ENCODE measurements at places on chromosomes 11 and 22. TPM values are rescaled to one million over a fixed set of nuclear protein-coding genes. Genes with fewer than 3 reads are reported as not detected.

The DEUP1 gene
- total RNA-seq, result under 0.01 TPM

The MS4A1 gene
- total RNA-seq, result not detected

The LRRN4CL gene
- total RNA-seq, result 1.4 TPM

The OR6T1 gene
- total RNA-seq, result not detected

The MMP11 gene
- 0.34 TPM for total RNA-seq

The MYOD1 gene
- total RNA-seq, result not detected

The IGLL1 gene
- total RNA-seq, result not detected

The CDC42BPG gene
- total RNA-seq, result 7.5 TPM

The TRIM51G gene
- total RNA-seq, result not detected

The PITPNM1 gene
- 32.5 TPM for total RNA-seq

Data from nasal cavity respiratory epithelium epithelial cell of viscerocranial mucosa (primary cell).